Left ventricle myocardium inferior (tissue), 1 donor: ENCODE measurements at places on chromosomes 16 and 17. TPM values are rescaled to one million over a fixed set of nuclear protein-coding genes. Genes with fewer than 3 reads are reported as not detected.

Gene SYT17
- total RNA-seq, result 0.49 TPM

Gene PRAC1
- not detected for total RNA-seq

- DNase-seq, result no peak
Observed at GRCh38 chr16:56195151-56195550, 3.9 kb downstream of the GNAO1 start.

GRCh38 chr17:35433075-35433894 lies 985 bp upstream of the SLFN12 start:
- peak; percentile 56 for DNase-seq

GRCh38 chr16:19431636-19432340 lies 14.1 kb downstream of the TMC5 start:
- no peak for DNase-seq

DNA sequence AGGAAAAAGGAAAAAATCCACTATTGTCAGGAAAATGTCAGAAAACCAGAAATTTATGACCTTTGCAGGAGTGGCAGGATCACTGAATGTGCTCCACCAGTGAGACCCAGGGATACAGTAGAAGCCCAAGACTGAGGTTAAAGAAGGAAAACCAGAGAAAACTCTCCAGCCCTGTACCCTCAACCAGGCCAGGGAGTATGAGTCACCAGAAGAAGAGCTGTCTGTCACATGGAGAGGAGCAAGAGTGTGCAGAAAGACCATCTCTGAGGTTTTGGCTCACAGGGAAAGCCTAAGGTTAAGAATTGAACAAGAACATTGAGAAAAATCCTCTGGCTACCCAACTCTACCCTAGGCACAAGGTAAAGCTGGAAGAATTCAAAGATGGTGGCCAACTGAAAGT lies 47.6 kb upstream of the MON1B start:
- no peak for DNase-seq
